ENCODE measurements at places on chromosomes 5 and 9.

DNA sequence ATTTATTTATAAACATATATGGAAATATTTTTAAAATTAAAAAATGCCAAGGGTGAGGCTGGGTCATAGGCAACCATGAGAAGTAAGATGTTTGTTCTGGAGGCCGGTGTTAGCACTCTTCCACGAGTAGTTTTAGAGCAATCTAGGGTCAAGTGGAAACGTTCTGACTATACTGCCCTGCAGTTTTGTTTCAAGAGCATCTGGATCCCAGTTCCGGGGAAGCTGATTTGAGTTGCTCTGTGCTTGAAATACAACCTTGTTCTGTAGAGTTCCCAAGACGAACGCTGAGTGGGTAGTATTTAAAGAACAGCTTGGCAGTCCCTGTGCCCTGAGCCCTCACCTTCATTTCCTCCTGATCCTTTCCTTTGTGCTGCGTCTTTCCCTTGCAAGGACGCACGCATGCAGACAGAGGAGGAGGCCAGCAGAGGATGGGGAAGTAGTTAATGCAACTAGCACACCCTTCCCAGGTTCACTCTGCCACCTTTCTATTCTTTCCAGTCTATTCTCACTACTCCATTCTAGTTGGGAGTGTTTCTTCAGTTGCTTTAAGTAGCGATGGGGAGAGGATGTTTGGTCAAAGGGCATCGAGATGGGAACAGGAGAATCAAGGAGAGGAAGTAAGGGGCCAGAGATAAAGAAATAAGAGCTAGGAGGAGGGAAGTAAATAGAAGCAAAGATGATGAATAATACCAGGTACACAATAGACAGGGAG lies 68.3 kb upstream of the ZSWIM6 start:
- no peak overlapping the region for H3K27ac ChIP-seq

DNA sequence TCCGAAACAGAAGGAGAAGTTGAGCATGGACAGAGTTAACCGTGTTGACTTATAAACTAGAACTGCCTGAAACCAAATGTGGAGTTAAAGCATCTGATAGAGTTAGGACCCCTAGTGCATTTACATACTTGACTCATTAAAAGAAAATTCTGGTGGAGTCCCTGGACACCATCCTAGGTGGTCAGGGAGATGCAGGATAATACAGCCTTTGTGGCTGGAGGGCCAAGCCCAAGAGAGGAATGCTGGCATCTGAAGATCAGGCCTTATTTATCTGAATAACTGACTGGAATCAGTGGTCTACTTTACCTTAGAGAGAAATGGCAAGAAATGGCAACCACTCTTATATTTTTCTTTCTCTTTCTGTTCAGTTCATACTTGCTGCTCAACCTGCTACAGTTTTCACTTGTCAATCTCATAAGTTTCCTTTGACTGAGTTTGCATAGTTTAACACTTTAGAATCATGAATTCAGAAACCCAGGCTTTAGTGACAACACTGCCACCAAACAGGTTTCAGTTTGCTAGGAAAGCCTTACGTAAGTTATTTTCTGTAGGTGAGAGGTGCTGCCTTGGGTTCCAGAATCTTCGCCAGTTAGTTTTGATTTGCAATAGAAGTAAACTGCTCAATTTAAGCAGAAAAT lies 10.2 kb downstream of the CMYA5 start:
- no peak overlapping the region for H3K27ac ChIP-seq
- H3K4me1 ChIP-seq, result peaks cover 10% of the 10 kb centered on the region
- no peak overlapping the region for H3K4me3 ChIP-seq
- H3K36me3 ChIP-seq, result no peaks in the 10 kb centered on the region

GRCh38 chr5:158466191-158466590 lies 607.2 kb upstream of the CLINT1 start:
- peaks cover 6% of the 10 kb centered on the region for H3K36me3 ChIP-seq
- no peak overlapping the region for H3K4me3 ChIP-seq
- H3K27me3 ChIP-seq, result no peaks in the 10 kb centered on the region
- peaks cover 48% of the 10 kb centered on the region for H3K4me1 ChIP-seq
- no peak for DNase-seq

GRCh38 chr5:120507800-120508463 lies 43.8 kb downstream of the PRR16 start:
- no peak overlapping the region for H3K4me3 ChIP-seq
- no peak overlapping the region for H3K27ac ChIP-seq
- H3K27me3 ChIP-seq, result no peaks in the 10 kb centered on the region
- H3K36me3 ChIP-seq, result no peaks in the 10 kb centered on the region

- no peaks in the 10 kb centered on the region for H3K27me3 ChIP-seq
- no peak overlapping the region for H3K27ac ChIP-seq
- peaks cover 19% of the 10 kb centered on the region for H3K36me3 ChIP-seq
- DNase-seq, result no peak
These were observed 97.9 kb downstream of the NLN start for GRCh38 chr5:65819905-65820240.

DNA sequence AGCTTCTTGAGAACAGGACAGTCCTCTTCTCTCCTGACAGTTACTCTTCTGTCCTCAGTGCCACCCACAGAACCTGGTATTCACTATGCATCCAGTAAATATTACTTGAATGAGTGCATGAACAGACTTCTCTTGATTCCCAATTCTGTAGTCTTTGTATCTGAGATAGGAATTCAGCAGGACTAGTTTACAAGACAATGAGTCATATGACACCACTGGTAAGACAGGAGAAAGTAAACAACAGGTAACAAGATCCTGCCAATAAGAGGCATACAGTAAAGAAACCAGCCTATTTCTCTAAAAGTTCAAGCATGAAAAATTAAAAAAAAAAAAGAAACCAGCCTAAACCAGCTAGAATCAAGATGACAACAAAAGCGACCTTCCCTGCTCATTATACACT lies 6.2 kb downstream of the ZNF883 start:
- H3K4me1 ChIP-seq, result no peaks in the 10 kb centered on the region
- no peaks in the 10 kb centered on the region for H3K27me3 ChIP-seq
- no peaks in the 10 kb centered on the region for H3K36me3 ChIP-seq

DNA sequence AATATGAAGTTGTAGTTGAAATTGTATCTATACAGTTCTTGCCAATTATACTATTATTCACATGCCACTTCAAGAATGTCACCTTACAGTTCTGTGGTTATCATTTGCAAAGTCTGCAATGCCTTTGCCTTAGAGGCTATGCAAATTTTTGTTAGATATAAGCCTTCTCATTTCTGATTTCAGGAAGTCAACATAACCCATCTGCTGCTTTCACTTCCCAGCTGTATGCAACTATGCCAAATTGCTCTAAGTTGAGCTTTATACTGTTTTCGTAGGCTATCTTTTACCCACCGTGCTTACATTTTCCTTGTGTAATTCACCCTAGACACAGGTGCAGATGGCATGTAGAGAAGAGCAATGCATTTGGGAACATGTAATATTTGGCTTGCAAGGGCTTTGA lies 1083.0 kb downstream of the CDH9 start:
- H3K4me3 ChIP-seq, result no peak overlapping the region
- H3K36me3 ChIP-seq, result no peaks in the 10 kb centered on the region
- H3K27ac ChIP-seq, result no peak overlapping the region
- H3K27me3 ChIP-seq, result no peaks in the 10 kb centered on the region
- H3K4me1 ChIP-seq, result no peaks in the 10 kb centered on the region

- H3K27ac ChIP-seq, result peak overlapping the region; percentile 15
- H3K4me3 ChIP-seq, result no peak overlapping the region
- H3K4me1 ChIP-seq, result peaks cover 14% of the 10 kb centered on the region
- H3K27me3 ChIP-seq, result no peaks in the 10 kb centered on the region
These were observed 73.9 kb downstream of the ATG10 start for GRCh38 chr5:82045554-82046275.

- no peak overlapping the region for H3K4me3 ChIP-seq
- H3K4me1 ChIP-seq, result no peaks in the 10 kb centered on the region
- no peak overlapping the region for H3K27ac ChIP-seq
- peak; percentile 20 for DNase-seq
- H3K27me3 ChIP-seq, result peaks cover 13% of the 10 kb centered on the region
- H3K36me3 ChIP-seq, result no peaks in the 10 kb centered on the region
These were observed 127.6 kb upstream of the PTCH1 start for GRCh38 chr9:95644377-95644776.

GRCh38 chr9:90433398-90433941 lies 209.2 kb downstream of the DIRAS2 start:
- peaks cover 73% of the 10 kb centered on the region for H3K27me3 ChIP-seq
- DNase-seq, result peak; percentile 18
- H3K27ac ChIP-seq, result no peak overlapping the region
- H3K4me1 ChIP-seq, result no peaks in the 10 kb centered on the region
- H3K36me3 ChIP-seq, result no peaks in the 10 kb centered on the region
- H3K4me3 ChIP-seq, result no peak overlapping the region

DNA sequence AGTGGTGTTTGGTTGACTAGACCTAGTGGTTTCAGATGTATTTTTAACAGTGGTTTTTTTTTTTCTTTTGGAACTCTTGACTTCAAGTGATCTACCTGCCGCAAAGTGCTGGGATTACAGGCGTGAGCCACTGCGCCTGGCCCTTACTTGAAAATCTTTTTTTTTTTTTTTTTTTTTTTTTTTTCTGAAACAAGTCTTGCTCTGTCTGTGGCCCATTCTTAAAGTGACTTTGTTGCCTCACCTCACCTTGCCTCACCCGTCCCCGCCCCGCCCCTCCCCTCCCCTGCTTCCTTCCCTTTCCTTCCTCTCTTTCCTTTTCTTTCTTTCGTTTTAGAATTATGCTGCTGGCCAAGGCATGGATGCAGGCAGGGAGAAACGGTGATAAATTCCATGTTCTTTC lies 26.0 kb downstream of the GPBP1 start:
- peaks cover 25% of the 10 kb centered on the region for H3K4me1 ChIP-seq
- peaks cover 29% of the 10 kb centered on the region for H3K36me3 ChIP-seq
- peak overlapping the region; percentile 21 for H3K27ac ChIP-seq
- peak; percentile 62 for DNase-seq
- no peaks in the 10 kb centered on the region for H3K27me3 ChIP-seq

DNA sequence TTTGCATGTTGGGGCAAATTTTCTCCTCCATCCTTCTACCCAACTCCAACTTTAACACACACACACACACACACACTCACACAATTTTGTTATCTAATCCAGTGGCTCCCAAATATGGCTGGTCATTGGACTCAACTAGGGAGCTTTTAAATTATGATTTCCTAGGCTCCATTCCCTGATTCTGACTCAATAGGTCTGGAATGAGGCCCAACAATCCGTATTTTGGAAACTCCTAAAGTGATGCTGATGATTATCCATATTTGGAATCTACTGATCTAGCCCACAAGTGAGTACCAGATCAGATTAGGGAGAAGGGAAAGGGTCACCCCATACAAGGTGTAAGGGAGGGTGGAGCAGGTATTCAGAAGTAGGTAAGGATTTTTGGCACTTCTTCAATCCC lies 309.7 kb downstream of the TLE1 start:
- H3K4me3 ChIP-seq, result no peak overlapping the region
- H3K27ac ChIP-seq, result no peak overlapping the region
- no peaks in the 10 kb centered on the region for H3K36me3 ChIP-seq
- no peak for DNase-seq
- H3K27me3 ChIP-seq, result no peaks in the 10 kb centered on the region

GRCh38 chr9:111253742-111254437 lies 76.1 kb downstream of the OR2K2 start:
- no peak for DNase-seq

DNA sequence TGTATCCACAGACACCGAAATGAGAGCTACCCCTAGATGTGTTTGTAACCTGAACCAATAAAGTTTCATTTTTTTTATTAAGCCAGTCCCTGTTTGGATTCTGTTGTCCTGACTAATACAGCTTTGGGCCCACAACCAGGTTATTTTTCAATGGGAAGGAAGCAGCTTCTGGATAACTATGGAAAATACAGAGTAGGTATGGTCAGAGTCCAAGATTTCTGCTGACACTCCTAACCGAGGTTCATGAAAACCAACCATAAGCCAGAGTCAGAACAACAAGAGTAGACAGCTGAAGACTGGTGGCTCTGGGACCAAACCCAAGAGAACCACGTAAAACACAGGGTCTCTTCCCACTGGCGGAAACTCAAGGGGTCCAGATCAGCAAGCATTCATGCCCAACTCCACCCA lies 10.8 kb downstream of the KLF9 start:
- H3K4me1 ChIP-seq, result peaks cover 19% of the 10 kb centered on the region
- H3K27me3 ChIP-seq, result no peaks in the 10 kb centered on the region
- H3K36me3 ChIP-seq, result peaks cover 15% of the 10 kb centered on the region
- H3K4me3 ChIP-seq, result no peak overlapping the region
- no peak overlapping the region for H3K27ac ChIP-seq

DNA sequence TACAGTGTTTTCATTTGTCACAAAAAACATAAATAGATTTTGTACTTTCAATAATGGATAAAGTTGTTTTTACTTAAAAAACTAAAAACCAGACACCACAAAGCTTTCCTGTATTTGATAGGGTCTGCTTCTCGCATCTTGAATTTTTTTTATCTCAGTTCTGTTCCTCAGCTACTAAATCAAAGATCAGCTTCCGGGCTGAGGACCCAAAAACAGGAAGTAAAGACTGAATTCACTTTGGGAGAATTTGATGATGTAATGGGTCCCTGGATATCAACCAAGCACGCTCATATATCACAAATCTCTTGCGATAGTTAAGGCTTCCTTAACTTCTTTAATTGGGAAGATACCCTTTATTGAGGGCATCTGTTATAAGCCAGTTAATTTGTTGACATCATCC lies 24.1 kb downstream of the ITK start:
- no peak for DNase-seq
- H3K4me3 ChIP-seq, result no peak overlapping the region
- H3K27me3 ChIP-seq, result peaks cover 7% of the 10 kb centered on the region
- H3K36me3 ChIP-seq, result no peaks in the 10 kb centered on the region

DNA sequence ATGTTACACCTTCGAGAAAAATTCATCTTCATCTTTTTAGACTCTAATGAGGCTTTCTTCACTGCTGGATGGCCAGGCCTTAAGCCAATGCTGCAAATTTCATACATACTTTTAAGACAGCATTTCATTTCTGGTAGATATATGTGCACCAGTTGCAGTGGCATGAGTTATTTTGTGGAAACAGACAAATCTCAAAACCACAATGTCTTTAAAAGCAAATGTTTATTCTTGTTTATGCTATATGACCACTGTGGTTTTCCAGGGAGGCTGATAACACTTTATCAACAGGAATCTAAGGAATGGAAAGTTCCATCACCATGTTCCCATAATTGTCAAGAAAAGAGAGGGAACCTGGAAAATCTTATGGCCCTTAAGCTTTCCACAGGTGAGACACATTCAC lies 27.7 kb downstream of the CDH9 start:
- H3K4me1 ChIP-seq, result no peaks in the 10 kb centered on the region
- no peaks in the 10 kb centered on the region for H3K27me3 ChIP-seq
- no peaks in the 10 kb centered on the region for H3K36me3 ChIP-seq
- no peak for DNase-seq

- peaks cover 71% of the 10 kb centered on the region for H3K36me3 ChIP-seq
- H3K27me3 ChIP-seq, result no peaks in the 10 kb centered on the region
- H3K4me1 ChIP-seq, result peaks cover 38% of the 10 kb centered on the region
- peak overlapping the region; percentile 43 for H3K27ac ChIP-seq
- H3K4me3 ChIP-seq, result peak overlapping the region; percentile 79
- no peak for DNase-seq
These were observed 2.2 kb downstream of the HSPA5 start for GRCh38 chr9:125238915-125239446.

All from MCF 10A (cell line).